ENCODE measurements at places on chromosomes 11 and 22. TPM values are rescaled to one million over a fixed set of nuclear protein-coding genes. Genes with fewer than 3 reads are reported as not detected.

The SEPTIN3 gene
- 8.7 TPM for polyA plus RNA-seq

GRCh38 chr22:30326255-30326705 lies 461 bp downstream of the TBC1D10A start:
- no peak for DNase-seq

- no peak for DNase-seq
Measured at GRCh38 chr22:25062386-25063085, 110.0 kb downstream of the KIAA1671 start.

DNA sequence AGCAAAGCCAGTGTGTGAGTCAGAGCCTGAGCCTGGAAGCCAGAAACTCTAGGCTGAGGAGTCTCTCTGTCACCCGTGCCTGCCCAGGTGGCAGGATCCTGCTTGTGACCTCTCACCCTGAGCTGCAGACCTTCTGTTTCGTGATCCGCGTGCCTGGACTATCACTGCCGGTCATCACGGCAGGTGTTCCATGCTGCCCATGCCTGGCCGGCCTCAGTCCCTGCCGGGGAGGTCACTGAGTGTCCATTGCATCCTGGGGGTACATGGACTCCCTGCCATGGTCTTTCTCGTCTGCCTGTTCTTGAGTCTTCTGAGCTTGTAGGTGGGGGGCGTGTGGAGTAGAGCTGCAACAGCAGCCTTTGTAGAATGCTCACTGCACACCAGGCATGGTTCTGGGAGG lies 1032.4 kb downstream of the TBC1D22A start:
- DNase-seq, result no peak

GRCh38 chr11:103842191-103842590 lies 194.2 kb upstream of the DDI1 start:
- DNase-seq, result no peak

The NXPE2 gene
- polyA plus RNA-seq, result 0.61 TPM

DNA sequence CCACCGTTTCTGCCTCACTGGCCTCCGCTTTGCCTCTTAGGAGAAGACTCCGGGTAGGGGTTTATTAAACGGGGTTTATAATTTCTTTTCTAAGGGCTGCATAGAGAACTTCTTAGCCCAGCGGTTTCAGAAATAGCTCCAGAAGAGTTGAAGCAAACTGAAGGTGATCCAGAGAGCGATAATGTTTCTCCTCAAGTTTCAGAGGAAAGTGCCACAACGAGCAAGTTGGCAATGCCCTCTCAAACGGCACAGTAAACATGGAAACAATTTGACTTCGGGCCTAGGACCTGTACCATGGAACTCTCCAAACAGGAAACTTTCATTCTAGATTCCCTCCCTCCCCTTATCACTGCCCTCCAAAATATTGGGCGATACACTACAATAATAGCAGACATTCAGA lies 1.0 kb downstream of the ADSL start:
- no peak for DNase-seq

DNA sequence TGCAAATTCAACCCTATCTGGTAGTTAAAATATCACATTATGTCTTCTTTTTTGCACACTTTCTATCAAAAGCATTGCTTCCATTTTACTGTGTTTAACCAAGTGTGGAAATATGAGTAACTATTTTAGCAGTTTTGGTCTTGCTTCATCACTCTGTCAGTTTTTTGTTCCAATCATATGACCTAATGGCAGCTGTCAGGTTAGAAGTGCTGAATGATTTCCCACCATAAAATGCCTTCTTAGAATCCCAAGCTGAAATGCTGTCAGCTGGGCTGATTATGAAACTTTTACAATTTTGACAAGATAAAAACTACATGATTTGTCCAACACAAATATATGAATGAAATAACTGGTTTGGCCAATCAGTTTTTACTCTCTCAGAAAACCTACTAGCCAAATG lies 1654.6 kb upstream of the RAG2 start:
- no peak for DNase-seq

GRCh38 chr11:2746401-2747247 lies 46.8 kb upstream of the KCNQ1OT1 start:
- no peak for DNase-seq

DNA sequence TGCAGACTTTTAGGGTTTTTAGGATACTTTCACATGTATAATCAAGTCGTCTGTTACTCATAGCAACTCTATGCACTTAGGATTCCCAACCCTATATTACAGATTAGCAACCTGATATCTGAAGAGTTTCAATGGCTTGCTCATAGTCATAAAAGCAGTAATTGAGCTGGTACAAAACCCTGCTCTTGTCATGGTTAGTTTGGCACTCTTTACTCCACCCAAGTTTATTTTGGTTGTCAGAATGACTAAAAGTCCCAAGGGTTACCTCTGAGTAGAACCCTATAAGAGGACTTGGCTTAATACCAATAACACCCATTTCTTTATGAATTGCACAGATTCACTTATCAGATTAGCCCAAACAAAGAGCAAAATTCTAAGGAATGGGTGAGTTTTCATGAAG lies 550.6 kb downstream of the SOX6 start:
- DNase-seq, result no peak

All from renal cortex interstitium (tissue), 15 donors.